T-cell (primary cell): ENCODE measurements at places on chromosomes 12 and 14. TPM values are rescaled to one million over a fixed set of nuclear protein-coding genes. Genes with fewer than 3 reads are reported as not detected.

Gene ASB2
- 2.7 TPM for total RNA-seq

- no peaks in the 10 kb centered on the region for H3K4me1 ChIP-seq
- no peaks in the 10 kb centered on the region for H3K27me3 ChIP-seq
- H3K36me3 ChIP-seq, result peaks cover 15% of the 10 kb centered on the region
- DNase-seq, result no peak
These were observed 14.6 kb upstream of the KANSL2 start for GRCh38 chr12:48696626-48697025.

DNA sequence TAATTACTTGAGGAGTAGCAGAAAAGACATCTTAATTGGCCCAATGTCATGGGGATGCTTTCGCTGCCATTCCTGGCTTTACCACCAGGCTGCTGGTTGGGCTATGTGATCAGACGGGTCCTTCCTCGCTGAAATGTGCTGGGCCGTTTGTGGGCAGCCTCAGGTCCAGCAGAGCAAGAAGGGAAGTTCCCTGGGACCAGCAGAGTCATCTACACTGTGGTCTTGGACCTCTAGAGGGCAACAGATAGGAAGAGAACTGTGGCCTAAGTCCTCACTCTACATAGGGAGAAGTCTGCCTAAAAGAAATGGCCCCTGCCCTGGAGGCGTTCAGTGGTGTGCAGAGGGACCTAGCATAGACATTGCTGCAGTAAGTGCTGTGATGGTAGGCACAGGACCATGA is 10.9 kb downstream of the EVL start:
- H3K4me3 ChIP-seq, result peak overlapping the region; percentile 1
- H3K27me3 ChIP-seq, result no peaks in the 10 kb centered on the region
- peaks cover 92% of the 10 kb centered on the region for H3K4me1 ChIP-seq
- peaks cover 67% of the 10 kb centered on the region for H3K36me3 ChIP-seq
- peak; percentile 38 for DNase-seq

Gene KRT79
- 0.28 TPM for total RNA-seq

Gene SDR9C7
- not detected for total RNA-seq

Gene ST8SIA1
- 19.8 TPM for total RNA-seq

DNA sequence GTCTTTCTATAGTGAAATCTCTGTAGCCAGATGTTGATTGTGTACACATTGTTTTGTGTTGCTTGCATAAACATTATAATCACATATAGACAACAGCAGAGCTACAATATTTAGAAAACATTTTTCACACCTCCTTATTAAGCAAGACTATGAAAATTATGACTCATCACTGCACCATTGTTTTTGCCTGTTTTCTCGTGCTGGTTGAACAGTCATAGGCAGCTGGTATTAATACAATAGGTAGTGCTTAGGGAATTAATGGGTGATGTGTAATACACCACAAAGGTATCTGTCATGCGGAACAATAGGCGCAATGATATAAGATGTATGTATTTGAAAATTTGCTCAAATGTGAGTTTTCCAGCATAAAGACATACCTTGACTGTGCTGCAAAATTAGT is 449.3 kb downstream of the FOXG1 start:
- H3K27ac ChIP-seq, result no peak overlapping the region
- no peaks in the 10 kb centered on the region for H3K27me3 ChIP-seq
- no peaks in the 10 kb centered on the region for H3K4me1 ChIP-seq
- DNase-seq, result no peak

GRCh38 chr12:64061868-64062375 is 160.2 kb downstream of the KICS2 start:
- no peak overlapping the region for H3K4me3 ChIP-seq
- no peak overlapping the region for H3K27ac ChIP-seq
- no peaks in the 10 kb centered on the region for H3K27me3 ChIP-seq
- H3K4me1 ChIP-seq, result no peaks in the 10 kb centered on the region
- H3K36me3 ChIP-seq, result no peaks in the 10 kb centered on the region
- no peak for DNase-seq

DNA sequence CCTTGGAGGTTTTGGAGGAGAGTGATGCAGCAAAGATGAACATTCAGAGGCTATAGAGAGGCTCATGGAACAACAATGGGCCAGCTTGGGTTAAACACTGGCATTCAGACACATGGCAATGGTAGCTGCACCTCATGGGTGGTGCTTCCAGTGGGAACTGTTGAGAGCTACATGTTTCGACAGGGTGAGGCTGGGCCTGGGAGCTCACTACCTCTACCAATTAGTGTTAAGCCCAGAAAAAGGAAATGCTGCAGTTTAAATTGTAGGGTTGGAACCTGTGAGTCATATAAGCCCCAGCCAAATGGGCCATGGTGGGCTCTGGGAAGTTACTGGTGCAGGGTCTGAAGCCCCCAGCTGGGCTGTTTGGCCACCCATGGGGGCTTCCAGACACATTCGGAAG is 279.7 kb downstream of the ZFP36L1 start:
- no peak overlapping the region for H3K27ac ChIP-seq
- no peaks in the 10 kb centered on the region for H3K27me3 ChIP-seq
- no peak for DNase-seq
- H3K36me3 ChIP-seq, result no peaks in the 10 kb centered on the region

Gene SP1
- total RNA-seq, result 109 TPM

DNA sequence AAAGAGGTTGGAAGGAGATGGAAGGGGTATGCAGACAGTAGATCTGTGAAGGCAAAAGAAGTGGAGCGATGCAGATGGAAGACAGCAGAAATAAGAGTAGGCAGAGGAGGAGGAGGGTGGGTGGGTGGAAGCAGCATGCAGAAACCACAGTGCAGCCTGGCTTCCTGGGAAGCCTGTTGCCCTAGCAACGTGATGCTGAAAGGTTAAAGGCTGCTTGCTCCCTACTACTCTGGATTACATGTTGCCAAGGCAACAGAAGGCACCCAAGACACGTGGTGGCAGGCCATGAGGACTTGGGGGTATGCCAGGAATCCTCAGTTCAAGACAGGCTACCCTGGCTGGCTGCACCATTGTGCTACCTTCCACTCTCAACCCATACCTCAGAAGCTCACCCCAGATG is 129.6 kb downstream of the GRIN2B start:
- H3K4me1 ChIP-seq, result no peaks in the 10 kb centered on the region
- H3K27ac ChIP-seq, result no peak overlapping the region
- no peaks in the 10 kb centered on the region for H3K36me3 ChIP-seq
- no peak for DNase-seq
- H3K4me3 ChIP-seq, result no peak overlapping the region

- DNase-seq, result no peak
- H3K36me3 ChIP-seq, result no peaks in the 10 kb centered on the region
- no peak overlapping the region for H3K27ac ChIP-seq
- peaks cover 3% of the 10 kb centered on the region for H3K27me3 ChIP-seq
- H3K4me1 ChIP-seq, result no peaks in the 10 kb centered on the region
These were observed 29.4 kb downstream of the CCER1 start for GRCh38 chr12:90925562-90925961.

Gene TNFAIP2
- 1.0 TPM for total RNA-seq

DNA sequence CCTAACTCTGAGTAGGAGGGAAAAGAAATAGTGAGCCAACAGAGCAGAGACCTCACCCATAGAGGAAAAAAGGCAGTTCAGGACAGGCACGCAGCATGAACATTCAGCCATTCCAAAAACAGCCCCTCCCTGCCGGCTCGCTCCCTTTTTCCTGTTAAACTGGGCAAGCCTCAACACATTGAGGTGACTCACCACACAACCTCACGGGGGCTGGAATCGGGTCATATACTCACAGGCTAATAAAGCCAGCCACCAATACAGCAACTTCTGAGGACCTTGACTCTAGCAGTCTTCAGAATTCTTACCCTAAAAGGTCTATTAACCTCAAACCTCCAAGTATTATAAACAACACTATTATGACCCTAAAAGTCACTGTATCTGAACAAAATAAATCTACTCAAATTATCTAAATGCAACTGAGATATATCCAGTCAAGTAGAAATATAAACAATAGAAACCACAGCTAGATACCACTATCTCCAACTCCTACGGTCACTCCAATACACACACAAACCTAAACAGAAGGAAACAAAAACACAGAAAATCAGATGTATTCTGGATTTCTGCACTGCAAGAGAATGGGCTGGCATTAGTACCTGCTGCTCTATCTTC is 6.3 kb downstream of the YBX3 start:
- no peaks in the 10 kb centered on the region for H3K27me3 ChIP-seq
- peaks cover 3% of the 10 kb centered on the region for H3K36me3 ChIP-seq
- peaks cover 19% of the 10 kb centered on the region for H3K4me1 ChIP-seq
- H3K4me3 ChIP-seq, result no peak overlapping the region
- no peak for DNase-seq

GRCh38 chr14:58832095-58832521 is 194.3 kb downstream of the DACT1 start:
- no peaks in the 10 kb centered on the region for H3K36me3 ChIP-seq
- H3K4me3 ChIP-seq, result no peak overlapping the region
- H3K4me1 ChIP-seq, result no peaks in the 10 kb centered on the region
- H3K27me3 ChIP-seq, result peaks cover 3% of the 10 kb centered on the region
- H3K27ac ChIP-seq, result no peak overlapping the region
- DNase-seq, result no peak

DNA sequence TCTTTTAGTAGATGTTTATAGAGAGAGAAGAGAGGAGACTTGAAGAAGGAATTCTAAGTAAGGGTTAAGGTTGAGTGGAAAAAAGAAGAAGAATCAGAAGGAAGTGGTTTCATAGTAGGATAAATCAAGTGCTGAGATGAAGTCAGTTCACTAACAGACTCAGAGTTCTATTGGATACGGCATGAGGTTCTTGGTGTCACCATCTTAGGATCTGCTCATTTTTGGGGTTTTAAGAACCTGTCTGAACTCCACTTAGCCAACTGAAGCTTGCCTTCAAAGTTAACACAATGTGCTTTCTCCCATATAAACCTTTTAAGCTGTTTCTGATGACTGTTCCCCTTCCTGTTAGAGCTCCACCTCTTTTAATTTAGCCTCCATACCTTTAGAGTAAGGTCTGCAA is 152.6 kb downstream of the PRKCH start:
- H3K4me3 ChIP-seq, result no peak overlapping the region
- peak overlapping the region; percentile 83 for H3K27ac ChIP-seq
- peaks cover 4% of the 10 kb centered on the region for H3K36me3 ChIP-seq
- DNase-seq, result no peak
- H3K4me1 ChIP-seq, result peaks cover 88% of the 10 kb centered on the region

DNA sequence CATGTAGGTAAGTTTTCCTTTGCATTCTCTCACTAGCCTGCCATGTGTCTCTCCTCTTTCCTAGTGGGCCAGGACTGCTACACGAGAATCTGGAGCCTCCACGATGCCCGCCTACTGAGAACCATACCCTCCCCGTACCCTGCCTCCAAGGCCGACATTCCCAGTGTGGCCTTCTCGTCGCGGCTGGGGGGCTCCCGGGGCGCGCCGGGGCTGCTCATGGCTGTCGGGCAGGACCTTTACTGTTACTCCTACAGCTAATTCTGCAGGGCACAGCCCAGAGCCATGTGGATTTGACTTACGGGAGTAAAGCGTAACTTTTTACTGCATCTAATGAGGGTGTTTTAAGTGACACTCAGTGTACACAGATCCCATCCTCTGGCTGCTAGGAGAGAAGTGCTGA is 32.3 kb downstream of the DCAF4 start:
- no peak overlapping the region for H3K4me3 ChIP-seq
- peaks cover 8% of the 10 kb centered on the region for H3K36me3 ChIP-seq
- no peaks in the 10 kb centered on the region for H3K27me3 ChIP-seq
- no peak for DNase-seq
- no peak overlapping the region for H3K27ac ChIP-seq

Gene PLEKHD1
- 0.61 TPM for total RNA-seq

Gene LAG3
- total RNA-seq, result 7.3 TPM

Gene TMPRSS12
- not detected for total RNA-seq

Gene FAM222A
- total RNA-seq, result 1.6 TPM

- H3K4me3 ChIP-seq, result no peak overlapping the region
- no peak for DNase-seq
- no peaks in the 10 kb centered on the region for H3K27me3 ChIP-seq
- H3K27ac ChIP-seq, result no peak overlapping the region
- no peaks in the 10 kb centered on the region for H3K36me3 ChIP-seq
These were observed 10.5 kb upstream of the C14orf93 start for GRCh38 chr14:23020143-23021128.

GRCh38 chr12:27534060-27534764 is 10.2 kb downstream of the PPFIBP1 start:
- peak; percentile 31 for DNase-seq
- H3K27ac ChIP-seq, result no peak overlapping the region
- no peaks in the 10 kb centered on the region for H3K27me3 ChIP-seq

Gene LTBP2
- 1.5 TPM for total RNA-seq

- H3K36me3 ChIP-seq, result no peaks in the 10 kb centered on the region
- H3K27ac ChIP-seq, result no peak overlapping the region
- H3K4me3 ChIP-seq, result no peak overlapping the region
- H3K4me1 ChIP-seq, result peaks cover 9% of the 10 kb centered on the region
- DNase-seq, result no peak
- peaks cover 21% of the 10 kb centered on the region for H3K27me3 ChIP-seq
These were observed 77.3 kb downstream of the PPM1A start for GRCh38 chr14:60326274-60326673.

- no peaks in the 10 kb centered on the region for H3K4me1 ChIP-seq
- no peak overlapping the region for H3K27ac ChIP-seq
- no peaks in the 10 kb centered on the region for H3K36me3 ChIP-seq
These were observed 15.2 kb downstream of the JAG2 start for GRCh38 chr14:105153331-105153731.

Gene CEP170B
- 11.2 TPM for total RNA-seq

DNA sequence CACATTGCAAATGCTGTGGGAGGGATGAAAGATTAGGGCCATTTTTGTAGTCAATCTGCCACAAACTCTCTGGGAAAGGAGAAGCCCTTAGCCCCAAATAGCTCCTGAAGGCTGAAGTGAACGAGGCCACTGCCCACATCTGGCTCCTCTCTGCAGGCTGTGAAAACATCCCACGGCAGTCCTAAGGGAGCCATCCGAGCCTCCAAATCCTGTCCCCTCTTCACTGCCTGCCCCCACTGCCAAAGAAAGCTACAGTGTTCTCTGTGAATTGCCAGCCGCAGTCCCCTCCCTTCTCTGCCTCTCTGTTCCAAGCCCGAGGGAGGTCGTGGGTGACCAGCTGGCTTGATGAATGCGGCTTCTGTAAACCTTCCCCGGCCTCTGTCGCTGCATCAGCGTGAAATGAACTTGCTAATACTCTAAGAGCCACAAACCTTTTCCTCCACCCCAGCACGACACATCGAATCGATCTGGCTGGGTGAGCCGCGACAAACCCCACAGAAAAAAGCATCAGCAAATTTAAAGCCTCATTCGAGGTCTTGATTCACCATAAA is 180.7 kb upstream of the NRXN3 start:
- H3K4me1 ChIP-seq, result no peaks in the 10 kb centered on the region
- no peak overlapping the region for H3K27ac ChIP-seq
- no peaks in the 10 kb centered on the region for H3K36me3 ChIP-seq
- no peaks in the 10 kb centered on the region for H3K27me3 ChIP-seq
- DNase-seq, result no peak
- H3K4me3 ChIP-seq, result no peak overlapping the region

DNA sequence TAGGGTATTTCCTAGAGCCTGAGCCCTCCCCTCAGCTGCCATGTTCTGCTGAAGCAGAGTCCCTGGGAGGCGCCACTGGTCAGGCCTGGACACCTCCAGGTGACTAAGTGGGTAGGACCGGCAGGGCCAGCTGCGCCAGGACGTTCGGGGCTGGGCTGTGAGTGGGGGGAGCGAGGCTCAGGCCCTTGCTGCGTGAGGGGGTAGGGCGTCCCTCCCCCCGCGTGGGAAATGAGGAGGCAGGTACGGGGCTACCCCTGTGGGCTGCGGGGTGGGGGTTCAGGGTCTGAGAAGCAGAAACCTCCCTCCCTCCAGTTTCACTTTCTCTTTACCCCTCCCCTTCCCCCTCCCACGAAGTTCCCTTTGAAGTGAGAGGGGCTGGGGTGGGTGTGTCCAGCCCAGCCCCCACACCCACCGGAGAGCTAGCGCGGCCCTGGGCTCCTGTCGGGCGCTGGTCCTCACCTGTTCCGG is 22.1 kb upstream of the KIF26A start:
- DNase-seq, result no peak
- peaks cover 7% of the 10 kb centered on the region for H3K4me1 ChIP-seq
- peaks cover 72% of the 10 kb centered on the region for H3K27me3 ChIP-seq
- H3K4me3 ChIP-seq, result peak overlapping the region; percentile 27
- no peak overlapping the region for H3K27ac ChIP-seq

Gene COQ10A
- 31.9 TPM for total RNA-seq
